Pulmonary artery endothelial cell (primary cell): ENCODE measurements at places on chromosomes 13 and 19.

DNA sequence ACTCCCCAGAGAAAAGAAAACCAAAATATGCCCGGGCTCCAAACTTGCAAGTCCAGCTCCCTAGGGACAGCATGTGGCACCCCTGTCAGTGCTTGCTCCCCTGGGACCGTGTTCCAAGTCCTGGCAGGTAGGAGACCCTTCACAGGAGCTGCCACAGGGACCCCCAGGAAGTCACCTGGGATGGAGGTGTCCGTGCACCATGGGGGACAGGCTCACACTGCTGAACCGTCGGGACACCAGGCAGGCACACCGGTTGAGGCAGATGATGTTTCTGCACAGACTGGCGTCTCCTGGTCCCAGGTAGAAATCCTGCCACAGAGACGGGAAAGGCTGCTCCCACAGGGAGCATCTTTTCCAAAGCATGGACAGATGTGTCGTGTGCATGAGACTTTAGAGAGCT lies 11.7 kb upstream of the PROZ start:
- no peak for DNase-seq

GRCh38 chr13:53142306-53142705 lies 113.7 kb downstream of the OLFM4 start:
- no peak for DNase-seq

DNA sequence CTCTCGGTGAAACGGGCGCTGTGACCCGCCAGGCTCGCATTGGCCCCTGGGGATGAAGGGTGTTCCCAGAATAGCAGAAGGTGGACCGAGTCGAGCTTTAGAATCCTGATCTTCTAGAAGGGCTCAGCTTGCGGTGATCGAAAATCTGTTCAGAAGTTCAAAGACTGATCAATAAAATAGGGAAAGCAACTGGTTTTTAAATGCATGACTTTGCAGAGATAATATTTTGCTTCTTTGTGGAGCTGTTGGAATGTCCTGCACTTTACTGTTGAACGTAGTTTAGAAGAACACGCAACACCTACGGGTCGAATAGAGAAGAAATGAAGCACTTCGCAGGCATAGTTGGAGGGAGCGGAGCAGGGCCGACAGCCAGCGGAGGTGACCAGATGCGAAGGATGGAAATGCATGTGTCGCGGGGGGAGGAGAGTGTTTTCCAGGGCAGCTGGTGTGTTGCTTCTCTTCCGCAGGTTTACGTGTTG lies 766 bp downstream of the CEBPG start:
- DNase-seq: no peak

- no peak for DNase-seq
Measured at GRCh38 chr19:50449236-50449899, 16.7 kb downstream of the MYBPC2 start.

DNA sequence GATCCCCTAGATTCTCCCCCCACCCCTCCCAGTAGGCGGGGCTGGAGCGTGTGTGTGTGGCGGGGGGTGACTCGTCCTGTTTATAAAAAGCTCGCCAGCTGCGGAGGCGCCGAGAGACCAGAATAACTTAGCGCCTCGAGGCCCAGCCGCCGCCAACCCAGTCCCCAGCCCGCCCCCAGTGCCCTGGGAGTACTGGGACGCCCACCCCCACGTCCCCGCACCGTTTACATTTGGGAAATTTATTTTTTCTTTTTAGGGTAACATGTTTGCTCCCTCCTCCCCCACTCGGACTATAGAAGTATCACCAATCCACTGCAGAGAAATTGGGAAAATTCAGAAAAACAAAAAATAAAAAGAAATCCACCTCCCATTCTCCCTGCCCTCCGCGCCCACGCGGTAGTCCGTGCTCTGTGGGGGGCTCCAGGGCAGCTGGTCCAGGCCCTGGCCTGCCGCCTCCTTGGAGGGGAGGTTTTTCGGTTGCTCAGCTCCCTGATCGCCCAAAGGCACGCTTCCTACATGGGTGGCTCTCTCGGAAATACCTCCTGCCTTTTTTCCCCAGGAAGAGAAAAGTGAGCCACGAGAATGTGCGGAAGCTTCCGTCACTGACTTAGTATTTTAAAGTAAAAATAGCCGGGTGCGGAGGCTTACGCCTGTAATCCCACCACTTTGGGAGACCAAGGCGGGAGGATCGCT lies 1.5 kb upstream of the RAB3A start:
- DNase-seq: no peak
